ENCODE measurements at places on chromosomes 12 and 14.

GRCh38 chr12:107704041-107704440, 18.4 kb downstream of the PWP1 start:
- DNase-seq: no peak

DNA sequence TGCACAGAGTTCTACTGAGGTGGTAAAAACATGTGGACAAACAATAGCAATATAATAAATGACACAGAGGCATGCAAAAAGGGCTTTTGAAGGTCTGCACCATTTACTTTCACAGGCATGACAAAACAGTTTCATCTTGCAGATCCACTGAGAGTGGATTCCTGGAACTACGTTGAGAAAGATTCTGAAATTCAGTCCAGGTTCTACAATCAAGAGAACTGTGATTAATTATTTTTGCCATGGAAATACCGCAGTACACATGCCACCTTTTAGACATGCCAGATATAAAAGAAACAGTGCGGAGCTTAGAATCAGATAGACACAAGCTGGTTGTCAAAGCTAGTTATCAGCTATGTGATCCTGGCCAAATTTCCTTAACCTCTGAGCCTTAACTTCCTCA, 4.8 kb downstream of the CSRP2 start:
- DNase-seq: no peak

DNA sequence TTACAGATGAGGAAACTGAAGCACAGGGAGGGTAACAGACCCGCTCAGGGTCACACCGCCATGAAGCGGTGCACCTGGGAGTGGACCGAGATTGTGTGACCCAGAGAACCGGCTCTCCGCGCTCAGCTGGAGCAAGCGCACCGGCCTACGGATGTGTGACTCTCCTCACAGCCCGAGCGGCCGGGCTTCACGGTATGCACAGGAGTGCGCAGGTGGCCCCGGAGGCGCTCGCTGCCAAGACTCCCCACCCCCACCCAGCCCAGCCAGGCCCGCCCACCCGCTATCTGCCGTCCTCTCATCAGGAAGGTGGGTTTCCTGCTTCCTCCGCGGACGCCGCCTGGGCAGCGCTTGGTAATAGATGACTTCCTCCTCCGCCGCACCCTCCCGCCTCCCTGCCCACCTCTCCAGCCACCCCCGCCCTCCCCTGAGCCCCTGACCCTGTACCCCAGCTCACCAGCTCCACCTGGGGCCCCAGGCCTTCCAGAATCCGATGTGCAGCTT, 110.7 kb downstream of the NCOR2 start:
- no peak for DNase-seq

DNA sequence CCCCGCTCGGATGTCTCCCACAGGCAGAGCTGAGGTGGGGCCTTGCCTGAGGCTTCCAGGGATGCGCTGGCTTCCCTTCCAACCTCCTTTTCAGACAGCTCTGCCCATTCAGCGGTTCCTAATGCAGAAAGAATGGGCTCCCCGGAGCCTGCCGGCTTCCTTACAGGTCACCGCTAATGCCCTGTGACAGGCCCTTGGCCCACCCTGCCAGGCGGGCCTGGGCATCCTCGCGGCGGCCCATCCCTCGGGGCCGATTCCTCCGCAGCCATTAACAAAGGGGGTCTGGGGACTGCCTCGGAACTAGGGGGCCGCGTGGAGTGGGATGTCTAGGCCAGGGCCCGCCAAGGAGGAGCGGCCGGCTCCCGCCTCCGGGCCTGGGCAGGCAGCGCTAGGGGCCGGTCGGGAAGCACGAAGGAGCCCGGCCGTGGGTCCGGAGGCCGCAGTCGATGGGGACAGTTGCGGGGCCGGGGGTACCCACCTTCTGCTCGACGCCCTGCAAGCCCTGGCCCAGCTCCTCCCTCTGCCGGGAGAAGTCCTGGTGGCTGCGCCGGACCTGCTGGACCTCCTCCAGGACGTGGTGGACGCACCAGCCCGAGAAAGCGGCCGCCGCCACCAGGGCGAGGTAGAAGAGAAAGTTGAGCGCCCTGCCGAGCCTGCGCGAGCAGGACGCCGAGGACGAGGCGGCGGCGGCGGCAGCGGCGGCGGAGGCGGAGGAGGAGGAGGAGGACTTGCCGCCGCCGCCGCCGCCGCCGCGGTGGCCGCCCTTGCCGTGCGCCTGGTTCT, 738 bp downstream of the CKAP4 start:
- no peak for DNase-seq

DNA sequence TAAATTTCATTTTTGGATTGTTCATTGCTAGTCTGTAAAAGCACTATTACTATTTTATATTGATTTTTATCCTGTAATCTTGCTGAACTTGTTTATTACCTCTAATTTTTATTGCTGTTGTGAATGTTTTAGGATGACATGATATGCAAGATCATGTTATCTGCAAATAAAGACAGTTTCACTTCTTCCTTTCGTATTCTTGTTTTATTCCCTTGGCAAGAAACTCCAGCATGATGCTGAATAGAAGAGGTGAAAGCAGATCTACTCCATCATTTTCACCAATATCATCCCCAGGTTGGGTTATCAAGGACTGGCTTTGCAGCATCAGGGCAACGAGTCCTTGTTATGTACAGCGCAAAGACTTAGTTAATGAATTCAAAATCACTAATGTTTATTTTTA, 2.7 kb upstream of the CLECL1 start:
- DNase-seq: no peak

- no peak for DNase-seq
Measured at GRCh38 chr14:61435563-61436337, 114.4 kb downstream of the PRKCH start.

- DNase-seq: peak; percentile 16
Measured at GRCh38 chr14:92973261-92973797, 50.4 kb downstream of the CHGA start.

- DNase-seq: no peak
Measured at GRCh38 chr12:56188131-56188777, 1.0 kb downstream of the SMARCC2 start.

DNA sequence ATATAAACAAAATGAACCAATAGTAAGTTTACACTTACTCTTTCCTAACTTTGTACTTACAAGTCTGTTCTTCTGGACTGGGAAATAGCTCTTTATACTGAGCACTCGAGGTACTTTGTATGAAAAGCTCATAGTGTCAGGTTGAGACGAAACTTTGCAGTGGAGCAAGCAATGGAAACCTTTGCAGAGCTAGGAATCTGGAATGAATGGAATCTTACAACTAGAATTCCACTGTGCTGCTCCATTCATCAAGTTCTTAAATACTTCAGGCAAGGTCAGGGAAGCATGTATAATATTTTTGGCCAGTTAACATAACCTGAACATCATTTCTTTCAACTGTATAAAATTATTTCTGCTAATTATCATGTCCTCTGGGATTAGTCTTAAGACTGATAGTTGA, 1327.5 kb upstream of the FLRT2 start:
- no peak for DNase-seq

- DNase-seq: no peak
Measured at GRCh38 chr12:58833853-58834252, 86.5 kb downstream of the LRIG3 start.

DNA sequence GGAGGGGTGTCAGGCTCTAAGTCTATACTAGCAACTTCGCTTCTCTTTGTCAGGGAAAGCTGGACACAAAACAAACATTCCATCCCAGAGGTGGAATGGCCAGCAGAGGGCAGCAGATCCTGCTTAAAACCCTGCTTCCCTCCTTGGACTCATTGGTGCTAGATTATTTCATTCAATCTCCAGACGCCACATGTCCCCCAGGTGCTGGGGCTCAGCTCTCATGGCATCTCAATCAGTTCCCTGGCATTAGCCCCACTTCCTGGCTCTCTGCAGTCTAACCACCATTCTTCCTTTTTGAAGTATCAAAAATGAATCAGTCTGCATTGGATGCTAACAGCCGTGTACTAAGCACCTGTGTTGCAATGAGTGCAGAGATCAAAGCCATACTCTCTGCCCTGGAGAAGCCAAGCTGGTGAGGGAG, 8.1 kb upstream of the PPP1R1A start:
- DNase-seq: peak; percentile 20

DNA sequence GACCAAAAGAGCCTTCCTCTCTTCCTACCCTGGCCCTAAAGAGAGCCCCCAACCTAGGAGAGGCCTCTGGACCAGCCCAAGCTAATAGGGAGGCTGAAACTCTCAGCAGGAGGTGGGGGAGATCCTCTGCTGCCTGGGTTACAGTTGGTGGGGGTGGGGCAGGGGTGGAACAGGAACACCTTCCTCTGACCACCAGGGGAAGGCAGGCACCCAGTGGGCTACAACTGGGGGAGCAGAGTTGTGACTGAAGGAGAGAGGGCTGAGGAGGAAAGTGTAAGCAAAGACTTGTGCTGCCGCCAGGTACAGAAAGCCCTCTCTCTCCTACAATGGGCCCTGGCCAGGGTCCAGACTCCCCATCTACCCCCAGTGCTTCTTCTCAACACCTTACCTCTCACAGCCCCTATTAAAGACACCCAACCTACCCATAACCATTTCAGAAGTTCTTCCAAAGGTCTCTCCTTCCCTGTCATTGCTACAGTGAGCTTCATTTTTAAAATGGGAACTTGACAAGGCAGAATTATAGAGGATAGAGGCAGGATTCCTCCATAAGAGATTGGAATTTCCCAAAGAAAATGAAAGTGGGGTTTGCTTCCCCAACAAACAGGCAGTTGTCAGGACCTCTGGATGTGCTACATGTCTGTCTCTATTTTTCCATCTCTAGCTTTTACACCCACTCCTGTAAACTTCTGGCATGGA, 1.4 kb downstream of the MYO1A start:
- DNase-seq: no peak

GRCh38 chr12:51669271-51669670, 78.2 kb downstream of the SCN8A start:
- no peak for DNase-seq

All from stimulated activated CD4-positive, alpha-beta T cell treated with anti-CD3 and anti-CD28 coated beads, TNF-alpha, amount 100 ng/mL, for 48 hours (primary cell).